ENCODE measurements at places on chromosomes 2 and 18. TPM values are rescaled to one million over a fixed set of nuclear protein-coding genes. Genes with fewer than 3 reads are reported as not detected.

The SERPINB12 gene
- polyA plus RNA-seq: not detected

The IL36A gene
- polyA plus RNA-seq: not detected

The PPP1R1C gene
- 6.3 TPM for polyA plus RNA-seq

The MAP2 gene
- polyA plus RNA-seq: 8.5 TPM

The NAGK gene
- polyA plus RNA-seq: 162 TPM

The LYG2 gene
- not detected for polyA plus RNA-seq

The STARD6 gene
- not detected for polyA plus RNA-seq

- DNase-seq: no peak
These were observed 73.2 kb downstream of the SUMO1 start for GRCh38 chr2:202165208-202165607.

GRCh38 chr2:71704131-71704561 is 250.8 kb downstream of the DYSF start:
- DNase-seq: no peak

DNA sequence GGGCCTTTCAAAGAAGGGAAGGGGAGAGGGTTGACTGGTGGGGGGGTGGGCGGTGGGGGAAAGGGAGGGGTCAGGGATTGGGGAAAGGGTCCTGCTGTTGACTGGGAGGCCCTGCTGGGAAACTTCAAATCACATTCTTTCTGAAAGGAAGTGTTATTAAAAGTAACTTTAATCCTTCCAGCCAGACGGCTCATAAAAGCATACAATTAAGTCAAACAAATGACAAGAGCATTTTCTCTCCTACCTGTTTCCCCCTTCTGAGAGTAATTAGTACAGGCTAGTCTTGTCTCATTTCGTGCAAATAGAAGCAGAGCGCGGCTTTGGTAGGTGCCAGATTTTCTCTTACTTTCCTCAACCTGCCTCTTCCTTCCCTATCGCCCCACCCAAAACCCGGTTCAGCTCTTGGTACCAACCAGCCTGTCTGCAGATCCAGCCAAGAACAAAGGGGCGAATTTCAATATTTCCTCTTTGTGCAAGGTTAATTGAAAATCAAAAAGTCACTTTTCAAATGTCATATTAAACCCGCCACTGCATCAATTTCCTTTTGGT is 2112.6 kb upstream of the PIK3C3 start:
- peak; percentile 39 for DNase-seq

DNA sequence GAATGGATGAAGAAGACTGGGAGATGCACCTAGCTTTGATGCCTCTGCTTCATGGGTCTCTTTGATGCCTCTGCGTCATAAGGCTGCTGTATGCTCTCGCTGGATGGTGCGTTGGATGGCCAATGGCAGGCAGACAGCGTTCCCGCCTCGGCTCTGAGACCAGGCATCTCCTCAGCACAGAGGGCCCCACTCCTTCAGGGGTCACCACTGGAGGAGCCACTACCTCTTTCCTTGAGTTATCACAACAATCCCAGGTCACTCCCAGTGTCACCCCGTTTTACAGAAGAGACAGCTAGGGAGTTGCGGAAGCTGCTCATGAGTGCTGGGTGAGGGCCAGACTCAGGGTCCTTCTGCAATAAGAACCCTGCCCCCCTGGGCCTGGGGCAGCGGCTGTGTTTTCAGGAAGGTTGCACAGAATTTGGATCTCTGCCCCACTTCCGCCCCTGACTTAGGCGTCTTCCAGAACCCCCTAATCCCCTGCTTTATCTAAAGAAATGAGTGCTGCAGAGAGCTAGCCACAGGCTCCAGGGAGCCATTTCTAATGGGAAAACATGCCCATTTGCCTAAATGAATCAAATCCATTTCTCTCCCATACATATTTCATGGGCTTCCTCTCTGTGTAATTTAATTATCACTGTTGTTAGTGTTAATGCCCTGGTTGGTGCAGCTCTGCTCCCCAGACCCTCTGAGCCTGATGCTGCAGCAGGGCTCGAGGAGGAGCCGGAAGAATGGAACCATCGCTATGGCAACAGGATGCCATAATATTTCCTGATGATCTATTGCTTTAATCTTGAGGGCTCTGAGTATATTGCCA is 131.8 kb upstream of the HS6ST1 start:
- DNase-seq: peak; percentile 61

- no peak for DNase-seq
These were observed 339 bp downstream of the ACAA2 start for GRCh38 chr18:49813069-49813318.

DNA sequence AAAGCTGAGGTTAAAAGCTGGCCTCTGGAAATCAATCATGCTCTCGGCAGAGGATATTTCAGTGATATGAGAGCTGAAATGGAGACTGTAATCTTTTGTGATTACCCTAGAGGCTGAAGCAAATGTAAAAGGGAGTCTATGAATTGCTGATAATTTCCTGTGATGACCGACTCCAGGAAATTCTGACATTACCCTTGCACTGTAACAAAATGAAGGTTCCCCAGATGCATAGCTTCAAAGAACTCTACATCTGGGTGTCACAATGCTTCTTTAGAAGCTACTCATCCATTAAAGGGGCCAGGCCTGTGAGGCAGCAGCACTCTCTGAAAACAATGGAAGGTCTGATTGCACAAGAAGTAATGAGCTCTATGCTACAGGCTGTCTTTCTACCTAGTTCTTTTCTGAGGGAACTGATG is 268.2 kb upstream of the SESTD1 start:
- DNase-seq: no peak

DNA sequence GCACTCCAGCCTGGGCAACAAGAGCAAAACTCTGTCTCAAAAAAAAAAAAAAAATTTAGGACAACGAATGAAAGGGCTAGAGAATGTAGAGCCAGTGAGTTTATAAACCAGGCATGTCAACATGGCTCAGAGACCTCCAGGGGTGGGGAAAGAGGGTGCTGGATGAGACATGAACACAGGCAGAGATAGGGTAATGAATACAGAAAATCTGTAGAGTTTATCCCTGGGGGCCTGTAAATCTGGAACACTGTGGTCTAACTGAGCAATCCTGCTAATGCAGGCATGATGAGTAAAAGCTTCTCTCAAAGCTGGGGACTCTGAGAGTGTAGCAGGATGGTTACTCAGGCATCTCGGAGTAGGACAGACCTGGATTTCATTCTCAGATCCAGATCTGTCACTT is 59.2 kb upstream of the IGFBP2 start:
- DNase-seq: no peak

GRCh38 chr18:48441405-48441881 is 32.3 kb upstream of the ZBTB7C start:
- DNase-seq: peak; percentile 67

DNA sequence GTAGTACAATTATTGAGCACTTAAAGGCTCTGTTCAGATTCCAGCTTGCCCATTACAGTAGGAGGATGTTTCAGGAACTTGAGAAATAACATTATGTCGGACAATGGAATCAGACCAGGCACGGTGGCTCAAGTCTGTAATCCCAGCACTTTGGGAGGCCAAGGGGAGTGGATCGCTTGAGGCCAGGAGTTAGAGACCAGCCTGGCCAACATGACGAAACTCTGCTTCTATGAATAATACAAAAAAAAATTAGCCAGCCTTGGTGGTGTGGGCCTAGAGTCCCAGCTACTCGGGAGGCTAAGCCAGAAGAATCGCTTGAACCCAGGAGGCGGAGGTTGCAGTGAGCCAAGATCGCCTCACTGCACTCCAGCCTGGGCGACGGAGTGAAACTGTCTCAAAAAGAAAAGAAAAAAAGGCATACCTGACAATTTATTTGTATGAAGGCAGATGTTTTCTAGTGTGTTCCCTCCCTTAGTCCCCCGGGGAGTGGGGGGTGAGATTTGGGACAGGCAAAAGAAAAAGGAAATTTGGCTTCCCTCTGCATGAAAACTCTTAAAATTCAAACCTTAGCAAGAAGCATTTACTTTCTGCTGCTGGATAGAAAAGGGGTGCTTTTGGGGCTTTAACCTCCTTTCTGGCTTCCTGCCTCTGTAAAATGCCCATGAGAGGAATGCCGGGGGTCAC is 13.7 kb upstream of the ZNF532 start:
- peak; percentile 16 for DNase-seq

GRCh38 chr2:45681675-45682074 is 30.2 kb downstream of the PRKCE start:
- no peak for DNase-seq

- peak; percentile 95 for DNase-seq
These were observed 41.4 kb downstream of the OXER1 start for GRCh38 chr2:42722320-42723190.

- DNase-seq: no peak
These were observed 62.6 kb downstream of the PTPN2 start for GRCh38 chr18:12821408-12821807.

- DNase-seq: peak; percentile 47
These were observed 54.2 kb upstream of the SEMA4C start for GRCh38 chr2:96923810-96924774.

DNA sequence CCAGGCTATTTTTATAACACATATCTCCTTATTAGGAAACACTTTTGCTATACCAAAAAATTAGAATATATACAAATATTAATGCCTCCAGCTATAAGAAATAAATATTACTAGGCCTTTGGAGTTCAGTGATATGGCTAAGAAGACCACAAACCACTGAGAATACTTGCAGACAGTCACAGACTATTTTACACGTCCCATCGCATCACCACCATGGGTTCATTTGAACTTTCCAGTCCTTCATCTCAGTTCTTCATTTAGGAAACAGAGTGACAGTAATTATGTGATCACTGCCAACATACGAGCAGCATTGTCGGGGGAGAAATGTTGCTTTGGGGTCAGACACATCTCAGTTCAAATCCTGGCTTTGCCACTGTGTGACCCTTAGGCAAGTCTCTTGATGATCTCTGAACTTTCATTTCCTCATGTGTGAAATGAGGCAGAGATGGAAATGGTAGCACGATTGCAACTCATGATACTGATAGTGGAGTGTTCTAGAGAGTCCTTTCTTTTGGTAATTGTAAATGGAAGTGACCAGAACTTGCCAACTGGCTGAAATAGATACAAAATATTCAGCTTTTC is 138.9 kb upstream of the NRP2 start:
- no peak for DNase-seq

DNA sequence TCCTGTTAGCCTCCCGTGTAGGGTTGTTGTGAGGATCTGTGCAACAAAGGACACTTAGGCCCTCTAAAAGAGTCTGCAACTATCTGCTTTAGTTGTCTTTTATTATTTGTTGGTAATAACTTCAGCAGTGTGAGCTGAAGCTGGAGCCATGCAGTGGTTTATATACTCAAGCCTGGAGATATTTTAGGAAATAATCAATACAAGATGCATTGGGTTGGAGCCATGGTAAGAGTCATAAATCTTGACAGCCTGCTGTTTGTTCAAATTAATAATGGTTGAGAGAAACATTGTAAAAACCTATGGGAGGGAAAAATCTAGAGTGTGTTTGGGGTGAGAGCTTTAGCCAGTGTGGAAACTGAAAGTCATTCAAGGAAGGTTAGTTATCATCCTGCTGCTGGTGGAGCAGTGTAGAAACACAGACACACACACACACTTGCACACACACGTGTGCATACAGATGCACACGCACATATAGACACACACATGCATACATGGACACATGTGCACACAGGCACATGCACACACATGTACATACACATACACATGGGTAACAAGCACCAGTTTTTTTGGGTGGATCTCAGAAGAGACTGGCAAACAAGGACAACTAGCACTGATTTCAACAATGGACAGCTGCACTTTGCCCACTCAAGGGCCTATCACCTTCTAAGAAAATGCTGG is 51.0 kb downstream of the ACOXL start:
- no peak for DNase-seq

GRCh38 chr2:88066543-88066942 is 1.1 kb upstream of the SMYD1 start:
- DNase-seq: no peak

- DNase-seq: no peak
These were observed 476.2 kb downstream of the SLC4A3 start for GRCh38 chr2:220103596-220103995.

- peak; percentile 16 for DNase-seq
These were observed 16.4 kb downstream of the DYNAP start for GRCh38 chr18:54607213-54608027.

- peak; percentile 22 for DNase-seq
These were observed 14.6 kb downstream of the MRPL35 start for GRCh38 chr2:86213699-86214502.

DNA sequence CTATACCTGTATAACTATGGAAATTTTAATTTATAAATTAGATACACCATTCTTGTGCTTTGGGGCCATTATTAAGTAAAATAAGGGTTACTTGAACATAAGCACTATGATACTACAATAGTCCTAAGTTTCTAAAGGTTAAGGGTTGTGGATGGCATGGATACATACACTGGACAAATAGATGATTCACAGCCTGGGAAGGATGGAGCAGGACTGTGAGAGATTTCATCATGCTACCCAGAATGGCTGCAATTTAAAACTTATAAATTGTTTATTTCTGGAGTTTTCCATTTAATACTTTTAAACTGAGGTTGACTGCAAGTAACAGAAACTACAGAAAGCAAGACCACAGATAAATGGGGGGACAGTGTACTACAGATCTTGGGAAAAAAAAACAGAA is 295.8 kb upstream of the ZNF804A start:
- no peak for DNase-seq

GRCh38 chr2:118098307-118099030 is 10.2 kb downstream of the INSIG2 start:
- DNase-seq: no peak

DNA sequence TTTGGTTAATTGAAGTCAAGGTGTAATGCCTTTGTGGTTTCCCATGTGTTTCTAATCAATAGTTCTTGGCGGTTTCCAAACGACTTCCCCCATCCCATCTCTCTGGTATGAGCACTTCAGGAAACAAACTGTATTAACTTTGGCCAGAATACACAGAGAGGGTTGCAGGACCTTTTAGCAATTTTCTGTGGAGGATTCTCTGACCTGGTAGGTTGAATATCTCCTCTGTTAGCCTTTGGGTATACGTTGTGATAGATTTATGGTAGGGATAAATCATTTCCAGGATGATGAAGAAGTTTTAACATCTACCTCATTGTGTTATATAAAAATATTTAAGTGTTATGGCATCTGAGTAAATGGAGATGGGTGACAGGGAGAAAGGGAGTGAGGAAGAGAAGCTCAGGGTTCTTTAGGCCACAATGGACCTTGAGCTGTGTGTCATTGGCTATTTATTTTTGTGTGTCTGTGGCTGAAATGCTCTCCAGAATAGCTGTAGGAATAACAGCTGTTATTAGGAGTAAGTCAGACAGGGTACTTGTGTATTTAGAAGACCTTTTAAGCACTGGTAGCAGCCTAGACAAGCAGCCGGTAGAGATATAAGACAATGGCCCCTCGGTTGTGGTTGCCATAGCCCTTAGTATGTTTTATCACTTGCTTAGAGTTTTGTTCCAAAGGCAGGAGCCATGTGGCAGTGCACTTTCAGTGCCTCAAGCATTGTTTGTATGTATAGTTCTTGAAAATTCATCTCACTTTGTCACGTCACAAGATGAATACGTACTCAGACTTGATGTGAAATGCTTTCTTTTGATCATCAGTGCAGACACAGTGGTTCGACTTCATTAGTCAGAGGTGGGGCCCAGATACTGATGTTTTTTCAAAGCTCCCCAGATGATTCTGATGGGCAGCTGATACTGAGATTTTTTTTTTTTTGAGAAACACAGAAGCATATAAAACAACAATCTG is 91.1 kb downstream of the FMNL2 start:
- no peak for DNase-seq

GRCh38 chr2:190271783-190272456 is 47.7 kb downstream of the HIBCH start:
- no peak for DNase-seq

- no peak for DNase-seq
These were observed 298.2 kb upstream of the HNRNPA3 start for GRCh38 chr2:176914371-176914770.

All from lung (tissue), 17 donors.